K562 (cell line): ENCODE measurements at places on chromosomes 16 and 17.

DNA sequence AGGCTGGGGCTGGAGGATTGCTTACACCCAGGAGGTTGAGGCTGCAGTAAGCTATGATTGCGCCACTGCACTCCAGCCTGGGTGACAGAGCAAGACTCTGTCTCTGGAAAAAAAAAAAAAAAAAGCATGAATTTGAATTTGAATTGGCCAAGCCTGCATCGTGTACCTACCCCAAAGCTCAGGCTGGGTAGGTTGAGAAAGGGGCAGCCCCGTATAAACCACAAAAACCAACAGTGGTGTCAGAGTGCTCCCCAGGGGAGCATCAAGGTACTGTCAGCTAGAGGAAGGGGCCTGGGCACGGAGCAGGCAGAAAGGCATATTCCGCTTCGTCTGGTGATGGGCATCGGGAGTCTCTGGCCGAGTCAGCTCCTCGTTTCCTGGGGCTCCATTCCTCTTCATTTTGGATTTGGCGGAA is 40.9 kb downstream of the RAP1GAP2 start:
- DNase-seq = no peak

- DNase-seq = no peak
Measured at GRCh38 chr17:38996660-38997337, 29.6 kb upstream of the FBXO47 start.

DNA sequence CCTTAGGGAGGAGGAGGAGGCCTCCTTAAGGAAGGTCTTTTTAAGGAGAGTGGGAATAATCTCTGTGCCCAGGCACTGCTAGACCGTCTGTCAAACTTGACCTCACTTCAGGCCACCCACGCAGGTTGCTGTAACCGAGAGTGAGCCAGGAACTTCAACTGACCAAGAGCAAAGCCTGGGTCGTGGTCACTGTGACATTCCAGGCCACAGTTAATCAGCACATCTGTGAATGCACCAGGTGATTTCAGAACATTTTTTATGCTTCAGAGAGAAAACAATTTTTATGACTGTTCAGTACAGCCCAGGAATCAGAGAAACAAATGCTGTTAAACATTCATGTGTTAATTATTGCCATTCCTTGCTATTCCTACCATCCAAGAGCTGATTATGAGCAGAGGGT is 226.6 kb upstream of the ASIC2 start:
- DNase-seq = no peak

DNA sequence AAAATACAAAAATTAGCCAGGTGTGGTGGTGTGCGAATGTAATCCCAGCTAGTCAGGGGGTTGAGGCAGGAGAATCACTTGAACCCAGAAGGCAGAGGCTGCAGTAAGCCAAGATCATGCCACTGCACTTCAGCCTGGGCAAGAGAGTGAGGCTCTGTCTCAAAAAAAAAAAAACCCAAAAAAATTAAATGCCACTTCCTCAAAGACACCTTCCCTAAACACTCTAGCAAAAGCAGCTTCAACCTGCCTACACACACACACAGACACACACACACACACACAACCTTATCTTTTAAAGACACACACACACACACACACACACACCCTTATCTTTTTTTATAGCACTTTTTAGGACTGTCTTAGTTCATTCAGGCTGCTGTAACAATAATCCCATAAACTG is 201.7 kb upstream of the PSMD7 start:
- no peak for DNase-seq

DNA sequence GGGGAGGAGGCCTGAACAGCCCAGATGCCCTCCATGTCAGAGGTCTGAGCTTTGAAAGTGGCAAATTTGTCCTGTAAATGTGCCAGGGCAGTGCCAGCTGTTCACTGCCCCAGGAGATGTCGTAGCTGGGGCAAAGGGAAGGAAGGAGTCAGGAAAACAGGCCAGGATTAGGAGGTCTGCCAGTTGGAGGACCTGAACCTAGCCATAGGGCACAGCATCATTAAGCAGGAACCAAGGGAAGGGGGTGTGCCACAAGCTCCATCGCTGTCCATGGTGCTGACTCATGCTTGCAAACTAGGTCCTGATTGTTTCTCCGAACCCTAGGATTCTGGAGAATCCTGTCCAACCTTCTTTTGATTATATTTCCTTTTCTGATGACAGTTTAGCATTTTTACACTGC is 124.2 kb downstream of the TMEM132E start:
- DNase-seq = peak; percentile 50

DNA sequence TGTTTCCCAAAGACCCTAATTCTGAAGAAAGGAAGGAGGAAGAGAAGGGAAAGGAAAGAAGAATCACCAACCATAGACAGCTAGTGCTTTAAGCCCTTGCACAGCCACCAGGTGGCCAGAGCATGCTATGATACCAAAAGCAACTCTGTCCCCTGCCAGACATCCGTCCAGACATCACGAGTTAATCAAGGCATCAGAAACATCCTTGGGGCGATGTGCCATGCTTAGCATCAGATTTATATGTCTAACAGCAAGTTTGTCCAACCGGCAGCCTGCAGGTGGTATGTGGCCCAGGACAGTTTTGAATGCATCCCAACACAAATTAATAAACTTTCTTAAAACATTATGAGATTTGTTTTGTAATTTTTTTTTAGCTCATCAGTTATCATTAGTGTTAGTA is 2.9 kb upstream of the CRYBA1 start:
- DNase-seq = peak; percentile 53

GRCh38 chr16:82016263-82016662 is 5.0 kb upstream of the SDR42E1 start:
- peak; percentile 16 for DNase-seq

DNA sequence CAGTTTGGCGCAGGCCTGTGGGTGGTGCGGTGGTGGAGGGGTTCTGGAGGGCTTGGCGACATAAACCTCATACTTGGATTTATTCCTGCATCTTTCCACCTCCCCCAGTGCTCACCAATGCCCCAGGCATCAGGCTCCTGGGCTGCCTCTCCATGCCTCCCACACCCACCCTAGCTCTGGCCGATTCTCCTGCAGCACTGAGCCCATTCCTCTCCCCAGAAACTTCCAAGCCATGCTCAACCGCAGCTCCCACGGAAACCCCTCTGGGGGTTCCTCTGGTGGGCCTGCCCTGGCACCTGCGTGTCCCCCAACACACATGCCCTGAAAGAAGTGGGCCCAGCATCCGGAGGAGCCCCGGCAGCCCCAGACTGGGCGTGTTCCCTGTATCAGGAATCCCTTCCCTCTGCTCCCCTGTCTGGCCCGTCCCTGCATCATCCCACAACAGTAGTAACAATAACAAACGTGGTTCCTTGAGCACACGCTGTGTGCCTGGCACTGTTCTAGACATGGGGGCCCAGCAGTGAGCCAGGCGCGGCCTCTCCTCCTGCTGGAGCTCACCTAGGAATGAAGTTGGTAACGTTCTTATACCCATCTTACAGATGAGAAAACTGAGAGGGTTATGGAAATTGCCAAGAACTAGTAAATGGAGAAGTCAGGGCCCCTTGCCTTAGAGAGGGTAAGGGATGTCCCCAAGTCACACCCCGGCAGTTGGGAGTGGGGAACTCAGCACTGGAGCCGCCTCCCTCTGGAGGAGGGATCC is 2.3 kb downstream of the PRSS21 start:
- DNase-seq = no peak

DNA sequence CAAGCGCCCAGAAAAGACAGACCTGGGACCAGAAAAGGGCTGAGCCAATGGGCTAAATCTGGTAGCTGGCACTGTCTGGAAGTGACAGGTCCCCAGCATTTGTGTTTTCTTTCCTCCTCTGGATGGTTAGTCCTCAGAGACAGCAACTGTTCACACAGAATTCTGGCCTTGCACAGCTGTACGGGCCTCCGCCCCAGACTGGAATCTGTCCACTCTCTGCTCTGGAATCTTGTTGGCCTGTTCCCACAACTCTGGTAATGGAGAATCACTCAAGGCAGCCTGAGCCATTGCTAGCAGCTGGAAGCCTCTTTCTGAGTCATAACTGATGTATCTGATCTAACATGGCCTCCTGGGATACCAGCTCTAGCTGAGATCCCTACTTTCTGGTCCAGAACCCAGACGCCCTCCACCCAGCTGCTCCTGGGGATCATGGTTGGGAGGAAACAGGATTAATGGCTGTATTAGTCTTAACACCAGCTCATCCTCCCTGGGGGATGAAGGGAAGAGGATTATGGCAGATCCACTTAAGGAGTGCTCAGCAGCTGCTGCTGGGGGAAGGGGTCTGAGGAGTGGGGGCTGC is 9.1 kb downstream of the ZNF668 start:
- DNase-seq = no peak

GRCh38 chr16:55709801-55710200 is 54.0 kb downstream of the SLC6A2 start:
- no peak for DNase-seq

- DNase-seq = no peak
Measured at GRCh38 chr16:86133847-86134375, 234.9 kb downstream of the IRF8 start.

- DNase-seq = no peak
Measured at GRCh38 chr17:41107941-41108450, 2.8 kb downstream of the KRTAP4-9 start.

DNA sequence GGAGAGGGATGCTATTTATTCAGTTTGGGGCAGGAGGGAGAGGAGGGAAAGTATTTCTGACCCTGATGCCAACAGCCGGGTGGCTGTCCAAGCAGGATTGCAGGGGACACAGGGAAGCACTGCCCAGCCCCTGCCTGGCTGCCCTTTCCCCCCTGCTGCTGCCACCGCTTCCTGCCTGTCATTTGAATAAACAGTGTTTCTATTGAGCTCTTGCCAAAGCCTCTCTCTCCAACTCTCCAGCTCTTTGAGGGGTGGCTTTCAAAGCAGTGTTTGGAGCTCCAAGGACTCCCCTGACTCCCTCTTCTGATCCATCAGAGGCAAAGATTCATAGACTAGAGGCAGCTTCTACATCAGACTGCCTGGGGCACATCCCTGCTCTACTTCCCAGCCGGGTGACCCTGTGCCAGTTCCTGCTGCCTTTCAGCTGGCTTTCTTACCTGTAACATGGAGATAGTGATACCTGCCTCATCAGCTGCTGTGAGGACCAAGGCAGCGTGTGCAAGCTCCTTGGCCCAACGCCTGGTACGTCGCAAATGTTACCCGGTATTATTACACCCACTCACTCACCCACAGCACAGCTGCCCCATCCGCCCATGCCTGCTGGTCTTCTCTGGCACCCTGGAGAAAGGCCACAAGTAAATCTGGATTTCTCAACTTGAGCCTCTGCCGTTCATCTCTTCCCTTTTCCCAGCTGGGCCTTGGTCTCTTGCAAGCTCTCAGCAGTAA is 9.5 kb downstream of the PROCA1 start:
- DNase-seq = no peak

DNA sequence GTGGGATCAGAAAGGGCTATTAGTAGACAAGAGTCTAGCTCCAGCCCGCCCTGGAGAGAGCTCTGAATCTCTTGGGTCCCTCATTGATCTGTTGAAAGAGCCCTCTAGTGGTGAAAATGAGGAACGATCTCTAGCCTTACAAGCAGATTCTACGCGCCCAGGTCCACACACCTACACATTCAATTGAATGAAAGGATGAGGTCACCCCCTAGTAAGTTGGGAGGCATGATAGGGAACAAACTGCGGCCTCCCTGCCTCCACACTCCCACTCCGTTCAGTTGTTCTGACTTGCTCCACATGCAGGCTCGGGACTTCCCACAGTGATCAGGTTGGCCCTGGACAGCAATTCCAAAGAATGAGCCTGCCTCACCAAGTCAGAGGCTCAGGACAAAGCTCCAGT is 2.9 kb upstream of the CACNG3 start:
- peak; percentile 63 for DNase-seq

DNA sequence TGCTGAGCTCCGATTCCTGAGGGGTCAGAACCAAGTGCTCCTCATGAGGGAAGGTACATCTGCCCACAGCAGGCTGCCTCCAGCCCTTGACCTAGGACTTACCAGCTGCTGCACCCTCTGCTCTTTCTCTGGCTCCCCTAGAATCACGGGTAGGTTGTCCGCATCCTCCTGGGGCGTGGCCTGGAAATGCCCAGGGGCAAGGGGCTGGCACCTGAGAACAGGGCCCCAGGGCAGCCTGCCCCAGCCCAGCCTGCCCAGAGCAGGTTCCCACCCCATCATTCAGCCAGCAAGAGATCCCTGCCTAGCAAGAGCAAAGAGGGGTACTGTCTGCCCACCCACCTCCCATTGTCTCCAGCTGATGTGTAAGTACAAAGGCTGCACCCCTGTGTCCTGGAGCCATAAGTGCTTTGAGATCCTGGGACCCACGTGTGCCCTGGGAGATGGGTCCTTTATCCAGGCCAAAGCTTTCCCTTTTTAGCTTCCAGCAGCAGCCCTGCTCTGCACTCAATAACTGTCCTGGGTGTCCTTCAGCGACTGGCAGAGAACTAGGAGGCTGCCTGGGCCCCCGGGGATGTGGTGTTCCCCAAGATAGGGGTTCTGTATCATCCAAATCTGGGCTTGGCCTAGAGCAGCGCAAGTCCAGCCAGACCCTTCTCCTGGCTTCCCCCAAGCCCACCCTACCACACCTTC is 5.1 kb downstream of the TSPOAP1 start:
- no peak for DNase-seq

DNA sequence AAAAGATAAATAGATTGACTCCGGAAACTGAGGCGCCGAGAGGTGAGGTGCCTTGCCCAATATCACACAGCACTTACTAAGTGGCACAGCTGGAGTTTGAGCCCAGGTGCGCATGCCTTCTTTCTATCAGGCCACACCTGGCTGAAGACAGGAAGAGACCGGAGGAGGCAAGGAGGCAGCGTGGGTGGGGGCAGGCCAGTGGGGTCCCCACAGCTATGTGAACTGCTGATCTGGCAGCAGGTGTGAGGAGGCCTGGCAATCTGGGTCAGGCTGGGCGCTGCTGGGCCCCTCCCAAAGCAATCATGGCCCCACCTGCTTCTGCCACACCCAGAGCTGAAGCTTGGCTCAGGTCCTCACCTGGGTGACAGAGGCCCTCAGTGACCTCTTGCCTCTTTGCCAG is 1.9 kb upstream of the GDPD3 start:
- no peak for DNase-seq

- no peak for DNase-seq
Measured at GRCh38 chr16:89407282-89407924, 83.0 kb downstream of the ANKRD11 start.

GRCh38 chr17:6479622-6480302 is 35.5 kb downstream of the PIMREG start:
- DNase-seq = no peak

GRCh38 chr17:80316927-80317705 is 56.5 kb downstream of the RNF213 start:
- DNase-seq = no peak
